ENCODE measurements at places on chromosomes 2 and 18.

DNA sequence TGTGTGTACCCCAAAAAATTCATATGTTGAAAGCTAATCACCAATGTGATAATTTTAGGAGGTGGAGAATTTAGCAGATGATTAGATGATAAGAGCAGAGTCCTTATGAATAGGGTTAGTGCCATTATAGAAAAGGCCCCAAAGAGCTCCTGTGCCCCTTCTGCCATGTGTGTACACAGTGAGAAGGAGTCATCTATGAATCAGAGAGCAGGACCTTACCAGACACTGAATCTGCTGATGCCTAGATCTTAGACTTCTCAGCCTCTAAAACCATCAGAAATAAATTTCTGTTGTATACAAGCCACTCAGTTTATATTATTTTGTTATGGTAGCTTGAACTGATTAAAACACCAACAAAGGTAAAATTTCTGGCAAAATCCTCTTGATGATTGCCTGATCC, 560.0 kb upstream of the CDH2 start:
- no peak for DNase-seq

GRCh38 chr2:158232476-158232875, 130.8 kb downstream of the UPP2 start:
- no peak for DNase-seq

DNA sequence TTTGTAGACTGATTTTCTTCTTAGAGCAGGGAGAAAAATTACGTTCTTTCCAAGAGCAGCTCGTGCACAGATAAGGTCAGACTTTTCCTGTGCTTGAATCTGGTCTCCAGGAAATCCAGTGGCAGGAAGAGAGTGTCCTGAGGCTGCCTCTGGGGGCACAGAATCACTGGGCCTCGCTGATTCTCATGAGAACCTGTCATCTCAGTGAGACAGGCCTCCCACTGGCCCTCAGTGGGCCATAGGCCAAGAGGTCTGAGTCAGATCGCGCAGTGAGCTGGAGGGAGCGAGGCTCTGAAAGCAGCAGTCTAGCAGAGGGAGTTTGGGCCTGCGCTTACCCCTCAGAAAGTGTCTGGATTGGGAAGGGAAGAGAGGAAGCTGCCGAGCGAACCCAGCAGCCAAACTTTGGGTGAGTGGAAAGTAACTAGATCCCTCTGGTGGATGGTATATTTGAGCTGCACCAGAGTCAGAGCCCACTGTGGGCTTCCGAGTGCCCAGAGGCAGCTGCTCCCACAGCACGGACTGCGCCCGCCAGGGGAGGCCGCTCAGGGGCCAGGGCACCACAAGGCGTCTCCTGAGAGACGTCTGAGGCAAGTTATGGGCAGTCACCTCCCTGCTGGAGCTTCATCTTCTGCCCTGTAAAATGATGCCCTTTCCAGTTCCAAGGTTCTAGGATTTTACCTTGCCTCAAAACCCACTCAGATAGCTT, 8.2 kb downstream of the GDF7 start:
- no peak for DNase-seq

GRCh38 chr2:62151306-62151638, 44.6 kb upstream of the B3GNT2 start:
- DNase-seq: no peak

GRCh38 chr2:42602876-42603219, 34.4 kb downstream of the MTA3 start:
- DNase-seq: no peak

DNA sequence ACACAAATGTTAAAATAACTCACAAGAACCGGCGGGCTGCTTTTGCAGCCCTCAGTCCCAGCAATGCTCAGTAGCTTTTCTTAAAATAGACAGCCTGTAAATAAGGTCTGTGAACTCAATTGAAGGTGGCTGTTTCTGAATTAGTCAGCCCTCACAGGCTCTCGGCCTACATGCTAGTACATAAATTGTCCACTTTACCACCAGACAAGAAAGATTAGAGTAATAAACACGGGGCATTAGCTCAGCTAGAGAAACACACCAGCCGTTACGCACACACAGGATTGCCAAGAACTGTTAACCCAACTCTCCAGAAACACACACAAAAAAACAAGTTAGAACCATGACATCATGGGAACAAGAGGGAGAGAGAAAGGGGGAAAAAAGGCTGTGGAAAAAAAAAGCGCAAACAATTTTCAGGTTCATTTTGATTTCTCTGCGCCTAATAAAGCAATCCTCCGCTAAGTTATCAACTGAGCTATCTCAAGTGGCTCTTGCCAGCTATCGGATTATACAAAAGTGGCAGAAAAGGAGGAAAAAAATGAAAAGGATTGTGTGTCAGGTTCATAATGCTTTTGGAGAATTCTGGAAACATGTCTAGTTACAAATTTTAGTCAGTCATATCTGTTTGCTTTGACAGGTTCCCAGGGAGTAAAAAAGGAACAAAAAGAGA, 89.1 kb downstream of the ZEB2 start:
- DNase-seq: no peak

GRCh38 chr2:74420006-74420405, 1.4 kb downstream of the C2orf81 start:
- no peak for DNase-seq

- no peak for DNase-seq
Measured at GRCh38 chr2:121360566-121361300, 75.7 kb upstream of the TFCP2L1 start.

DNA sequence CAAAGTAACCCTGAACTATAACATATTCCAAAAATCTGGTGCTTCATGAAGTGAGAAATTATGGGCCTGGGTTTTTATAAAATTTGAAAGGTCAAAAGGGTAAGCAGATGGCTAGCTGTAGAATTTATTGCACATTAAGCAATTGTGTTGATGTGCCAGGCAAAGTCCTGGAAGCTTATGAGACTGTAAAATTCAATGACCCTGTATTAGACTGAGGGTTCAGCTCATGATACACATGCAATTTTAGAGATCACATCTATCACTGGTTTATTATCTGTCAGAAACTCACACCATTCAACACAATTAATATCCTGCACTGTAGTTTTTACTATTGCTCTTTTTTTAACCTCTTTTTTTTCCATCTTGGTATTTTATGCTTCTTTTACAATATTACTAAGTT, 1162.6 kb upstream of the SLC39A10 start:
- no peak for DNase-seq

DNA sequence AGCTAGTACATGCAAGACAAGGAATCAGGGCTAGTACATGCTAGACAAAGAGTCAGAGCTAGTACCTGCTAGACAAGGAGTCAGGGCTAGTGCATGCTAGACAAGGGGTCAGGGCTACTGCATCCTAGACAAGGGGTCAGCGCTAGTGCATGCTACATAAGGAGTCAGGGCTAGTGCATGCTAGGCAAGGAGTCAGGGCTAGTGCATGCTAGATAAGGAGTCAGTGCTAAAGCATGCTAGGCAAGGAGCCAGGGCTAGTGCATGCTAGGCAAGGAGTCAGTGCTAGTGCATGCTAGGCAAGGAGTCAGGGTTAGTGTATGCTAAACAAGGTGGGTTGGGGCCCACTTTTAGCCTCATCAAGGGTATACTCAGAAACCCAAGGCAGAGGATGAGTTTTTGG, 90.1 kb upstream of the FAM136A start:
- DNase-seq: no peak

DNA sequence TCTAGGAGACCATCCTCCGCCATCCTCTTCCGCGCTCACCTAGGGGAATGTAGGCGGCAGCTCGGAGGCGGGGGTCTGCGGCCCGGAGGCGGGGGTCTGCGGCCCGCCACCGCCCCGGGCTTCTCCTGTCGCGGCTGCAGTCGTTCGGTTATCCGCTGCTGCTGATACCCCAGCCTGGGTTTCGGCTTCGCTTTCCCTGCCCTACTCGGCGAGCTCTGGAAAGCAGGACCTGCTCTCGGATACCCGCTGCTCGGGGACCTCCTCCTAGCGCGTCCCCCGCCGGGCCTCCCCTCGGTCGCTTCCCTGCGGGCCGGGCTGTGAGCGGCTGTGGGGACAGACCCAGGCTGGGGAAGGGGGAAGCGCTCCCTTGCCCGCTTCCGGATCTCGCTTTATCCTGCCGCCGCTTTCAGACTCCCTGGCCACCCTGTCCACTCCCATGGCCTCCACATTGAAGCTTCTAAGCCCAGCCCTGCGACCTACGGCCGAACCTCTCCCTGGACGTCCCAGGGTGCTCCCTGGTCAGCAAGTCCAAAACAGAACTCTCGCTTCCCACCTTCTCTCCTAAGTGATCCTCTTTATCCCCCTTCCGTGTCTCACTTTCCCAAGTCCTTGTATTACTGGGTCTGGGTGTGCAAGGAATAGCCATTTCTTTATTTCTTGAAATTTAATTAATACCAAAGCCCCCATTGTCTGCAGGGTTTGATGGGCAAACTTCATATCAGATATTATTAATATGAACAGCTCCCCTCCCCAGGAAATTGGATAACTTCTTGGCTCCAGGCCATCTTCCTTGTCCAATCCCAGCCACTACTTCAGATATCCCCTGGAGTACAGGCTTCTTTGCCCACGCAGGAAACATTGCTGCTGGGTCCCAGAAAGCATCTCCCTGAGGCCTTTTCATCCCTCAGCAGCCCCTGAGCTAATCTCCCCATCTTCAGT, 769 bp downstream of the FKBP1B start:
- no peak for DNase-seq

DNA sequence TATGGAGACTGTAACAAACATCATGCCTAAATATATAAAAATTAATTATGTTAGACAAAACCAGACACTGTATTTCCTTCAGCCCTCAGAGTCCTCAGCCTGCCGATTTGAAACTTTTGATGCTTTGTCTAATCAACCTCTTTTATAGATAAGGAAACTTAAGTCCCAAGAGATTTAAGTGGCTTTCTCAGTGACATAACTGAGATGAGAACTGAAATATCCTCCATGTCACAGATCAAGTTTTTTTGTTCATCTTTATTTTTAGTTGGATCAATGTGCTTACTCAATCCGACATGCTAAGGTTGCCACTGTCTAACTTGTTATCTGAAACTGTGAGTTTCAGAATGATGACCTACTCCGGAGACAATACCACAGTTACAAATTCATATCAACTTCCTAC, 72.3 kb downstream of the BARD1 start:
- no peak for DNase-seq

GRCh38 chr2:27307545-27308358, 493 bp downstream of the UCN start:
- DNase-seq: no peak

DNA sequence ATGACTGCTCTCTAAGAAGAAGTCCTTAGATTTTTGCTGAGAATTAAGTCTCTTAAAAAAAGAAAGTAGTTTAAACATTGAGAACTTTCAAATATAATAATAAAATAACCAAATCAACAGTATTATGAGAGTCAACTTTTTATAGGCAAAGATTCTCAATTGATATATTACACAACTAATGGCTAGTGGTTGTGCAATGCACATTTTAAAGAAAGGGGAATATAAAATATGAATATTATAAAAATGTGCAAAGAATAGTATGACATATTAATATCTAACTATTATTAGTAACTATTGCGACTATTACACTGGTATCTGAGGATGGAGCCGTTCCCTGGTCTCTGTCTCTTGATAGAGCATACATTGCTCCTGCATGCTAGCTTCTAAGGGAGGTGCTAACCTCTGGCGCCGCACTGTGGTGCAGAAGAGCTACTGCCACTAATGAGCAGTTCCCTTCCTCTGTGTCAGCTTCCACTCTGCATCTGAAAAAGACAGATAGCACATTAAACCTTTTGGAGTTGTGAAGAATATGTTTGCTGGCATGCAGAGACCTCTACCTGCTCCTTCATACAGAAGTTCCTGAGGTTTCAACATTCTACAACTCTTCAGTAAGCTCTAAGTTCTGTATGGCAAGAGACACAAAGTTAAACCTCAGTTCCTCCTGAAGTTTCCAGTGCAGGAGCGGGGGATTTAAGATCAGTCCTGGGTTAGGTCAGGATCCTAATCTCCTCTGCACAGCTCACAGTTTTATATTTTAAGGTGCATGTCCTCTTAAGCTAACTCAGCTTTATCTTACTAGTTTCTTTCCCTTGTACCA, 3.5 kb upstream of the SLC9A2 start:
- no peak for DNase-seq

DNA sequence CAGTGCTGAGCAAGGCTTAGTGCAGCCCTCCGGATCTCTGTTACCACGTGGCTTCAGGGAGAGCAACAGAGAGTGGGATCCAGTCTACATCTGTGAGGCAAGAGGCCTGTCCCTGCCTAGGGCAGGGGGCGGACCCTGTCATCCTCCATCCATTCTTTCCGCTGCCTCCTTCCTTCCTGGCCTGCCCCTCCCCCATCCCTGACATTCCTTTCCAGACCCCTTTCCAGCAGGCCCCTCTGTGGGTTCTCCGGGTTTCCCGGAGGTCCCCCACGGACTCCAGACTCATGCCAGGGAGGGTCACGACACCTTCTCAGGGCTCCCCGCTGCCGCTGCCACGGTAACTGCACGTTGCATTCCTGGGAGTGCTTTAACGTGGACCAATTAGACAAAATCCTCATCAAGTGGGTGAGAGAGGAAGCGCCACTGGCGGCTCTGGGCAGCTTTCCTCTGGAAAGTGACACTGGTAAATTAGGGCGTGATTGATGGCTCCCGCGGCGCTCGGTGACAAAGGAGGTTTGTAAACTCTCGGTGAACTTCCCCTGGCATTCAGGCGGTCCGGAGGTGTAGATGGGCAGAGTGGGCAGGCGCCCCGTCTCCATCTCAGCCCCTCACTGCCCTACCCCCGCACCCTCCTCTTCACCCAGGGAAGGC, 11.4 kb downstream of the ATOH8 start:
- peak; percentile 31 for DNase-seq

DNA sequence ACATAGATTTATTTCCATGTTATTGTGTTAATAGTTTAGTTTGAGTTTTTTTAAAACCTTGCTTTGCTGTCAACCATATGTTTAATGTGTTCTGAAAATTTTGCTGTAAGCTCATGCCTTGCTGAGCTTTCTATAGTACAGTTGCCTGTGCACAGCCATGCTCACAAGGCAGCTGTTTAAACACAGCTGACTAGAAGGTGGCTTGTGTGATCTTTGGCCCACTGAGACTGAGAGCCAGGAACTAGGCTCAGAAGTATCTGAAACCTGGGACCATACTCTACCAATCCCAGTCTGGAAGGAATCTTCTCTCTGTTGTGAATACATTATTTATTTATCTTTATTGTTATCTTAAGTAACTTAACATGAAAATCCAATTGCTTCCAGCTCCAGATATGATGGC, 350.5 kb downstream of the KIAA1328 start:
- no peak for DNase-seq

- DNase-seq: no peak
Measured at GRCh38 chr18:72863754-72864153, 4.0 kb downstream of the NETO1 start.

- DNase-seq: no peak
Measured at GRCh38 chr2:6885968-6886367, 8.4 kb downstream of the RSAD2 start.

- no peak for DNase-seq
Measured at GRCh38 chr2:215189393-215189792, 51.0 kb upstream of the ABCA12 start.

DNA sequence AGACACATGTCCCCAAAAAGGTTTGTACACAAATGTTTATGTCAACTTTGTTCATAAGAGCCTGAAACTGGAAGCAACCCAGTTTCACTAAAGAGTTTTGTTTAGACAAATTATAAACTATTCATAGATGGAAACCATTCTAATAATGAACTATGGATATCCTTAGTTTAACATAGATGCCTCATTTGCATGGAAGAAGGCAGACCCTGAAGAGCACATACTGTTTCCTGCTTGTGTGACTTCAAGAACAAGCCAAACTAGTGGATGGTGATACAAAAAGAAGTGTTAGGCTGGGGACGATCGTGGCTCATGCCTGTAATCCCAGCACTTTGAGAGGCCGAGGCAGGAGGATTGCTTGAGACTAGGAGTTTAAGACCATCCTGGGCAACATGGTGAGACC, 48.1 kb downstream of the ACOXL start:
- no peak for DNase-seq

GRCh38 chr2:1873343-1873742, 129.0 kb upstream of the PXDN start:
- no peak for DNase-seq
